ENCODE measurements at places on chromosomes 12 and 14. TPM values are rescaled to one million over a fixed set of nuclear protein-coding genes. Genes with fewer than 3 reads are reported as not detected.

- no peak overlapping the region for H3K4me3 ChIP-seq
- no peaks in the 10 kb centered on the region for H3K36me3 ChIP-seq
- H3K4me1 ChIP-seq, result no peaks in the 10 kb centered on the region
- H3K27ac ChIP-seq, result no peak overlapping the region
- H3K27me3 ChIP-seq, result no peaks in the 10 kb centered on the region
Measured at GRCh38 chr14:85852906-85853305, 323.0 kb downstream of the FLRT2 start.

DNA sequence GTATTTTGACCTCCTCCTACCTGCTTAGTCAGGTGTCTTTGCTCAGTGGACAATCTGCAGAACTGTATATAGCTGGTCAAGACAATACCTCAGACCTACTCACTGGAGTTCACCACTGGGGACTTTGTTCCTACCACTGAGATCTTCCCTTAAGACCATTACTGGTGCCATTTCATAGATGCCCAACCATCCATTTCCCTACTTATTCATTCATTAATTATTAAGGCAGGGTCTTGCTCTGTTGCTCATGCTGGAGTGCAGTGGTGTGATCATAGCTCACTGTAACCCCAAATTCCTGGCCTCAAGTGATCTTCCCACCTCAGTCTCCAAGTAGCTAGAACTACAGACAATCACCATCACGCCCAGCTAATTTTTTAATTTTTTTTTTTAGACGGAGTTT, 22.8 kb upstream of the CRADD start:
- no peak for DNase-seq
- no peaks in the 10 kb centered on the region for H3K4me1 ChIP-seq
- H3K4me3 ChIP-seq, result no peak overlapping the region

LRRC10 gene
- not detected for total RNA-seq

NTN4 gene
- 7.2 TPM for total RNA-seq

GRCh38 chr12:78916845-78917480, 52.4 kb downstream of the SYT1 start:
- H3K27ac ChIP-seq, result no peak overlapping the region
- no peak overlapping the region for H3K4me3 ChIP-seq
- H3K4me1 ChIP-seq, result no peaks in the 10 kb centered on the region
- H3K36me3 ChIP-seq, result no peaks in the 10 kb centered on the region
- no peak for DNase-seq

- no peaks in the 10 kb centered on the region for H3K27me3 ChIP-seq
- no peaks in the 10 kb centered on the region for H3K4me1 ChIP-seq
- DNase-seq, result no peak
- no peak overlapping the region for H3K4me3 ChIP-seq
- no peaks in the 10 kb centered on the region for H3K36me3 ChIP-seq
Measured at GRCh38 chr14:70282666-70283065, 76.8 kb downstream of the COX16 start.

LAG3 gene
- total RNA-seq, result 2.7 TPM

GRCh38 chr14:79369359-79370332, 841.7 kb downstream of the DIO2 start:
- H3K36me3 ChIP-seq, result no peaks in the 10 kb centered on the region
- peak overlapping the region; percentile 80 for H3K27ac ChIP-seq
- no peak overlapping the region for H3K4me3 ChIP-seq
- H3K4me1 ChIP-seq, result peaks cover 50% of the 10 kb centered on the region
- DNase-seq, result peak; percentile 79

CLEC9A gene
- not detected for total RNA-seq

Data from sigmoid colon (tissue), 7 donors.